ENCODE measurements at places on chromosomes 2 and 18.

DNA sequence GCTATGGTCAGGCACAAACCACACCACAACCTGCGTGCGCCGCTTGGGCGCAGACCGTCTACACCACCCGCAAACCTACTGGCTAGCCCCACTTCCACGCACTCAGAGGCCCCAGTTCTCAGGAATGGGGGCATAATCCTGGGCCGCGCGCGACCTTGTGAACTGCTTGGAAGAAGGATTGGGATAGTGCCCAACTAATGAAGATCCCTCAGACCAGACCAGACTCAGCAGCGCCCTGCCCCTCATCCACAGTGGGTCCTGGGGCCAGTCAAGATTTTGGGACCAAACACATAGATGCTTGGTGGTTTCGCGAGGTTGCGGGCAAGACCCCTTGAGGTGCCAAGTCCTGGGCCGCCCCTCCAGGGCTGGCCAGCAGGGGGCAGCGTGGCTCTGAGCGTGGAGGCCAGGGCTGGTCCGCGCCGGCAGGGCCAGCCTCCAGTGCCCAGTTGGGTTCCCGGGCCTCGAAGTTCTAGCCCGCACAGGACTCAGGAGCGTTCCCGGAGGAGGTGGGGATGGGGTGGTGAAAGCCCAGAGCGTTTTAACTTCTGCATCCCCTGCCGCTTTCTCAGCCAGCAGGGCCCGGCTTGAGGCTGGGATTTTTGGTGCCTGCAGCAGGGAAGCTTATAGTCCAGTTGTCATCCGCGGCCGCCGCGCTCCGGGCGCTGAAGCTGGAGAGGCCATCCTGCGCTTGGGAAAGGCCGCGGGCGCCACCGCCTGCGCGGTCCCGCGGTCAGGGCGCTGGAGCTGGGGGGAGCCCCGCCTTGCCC lies 8.3 kb downstream of the OSR1 start:
- DNase-seq, result no peak

DNA sequence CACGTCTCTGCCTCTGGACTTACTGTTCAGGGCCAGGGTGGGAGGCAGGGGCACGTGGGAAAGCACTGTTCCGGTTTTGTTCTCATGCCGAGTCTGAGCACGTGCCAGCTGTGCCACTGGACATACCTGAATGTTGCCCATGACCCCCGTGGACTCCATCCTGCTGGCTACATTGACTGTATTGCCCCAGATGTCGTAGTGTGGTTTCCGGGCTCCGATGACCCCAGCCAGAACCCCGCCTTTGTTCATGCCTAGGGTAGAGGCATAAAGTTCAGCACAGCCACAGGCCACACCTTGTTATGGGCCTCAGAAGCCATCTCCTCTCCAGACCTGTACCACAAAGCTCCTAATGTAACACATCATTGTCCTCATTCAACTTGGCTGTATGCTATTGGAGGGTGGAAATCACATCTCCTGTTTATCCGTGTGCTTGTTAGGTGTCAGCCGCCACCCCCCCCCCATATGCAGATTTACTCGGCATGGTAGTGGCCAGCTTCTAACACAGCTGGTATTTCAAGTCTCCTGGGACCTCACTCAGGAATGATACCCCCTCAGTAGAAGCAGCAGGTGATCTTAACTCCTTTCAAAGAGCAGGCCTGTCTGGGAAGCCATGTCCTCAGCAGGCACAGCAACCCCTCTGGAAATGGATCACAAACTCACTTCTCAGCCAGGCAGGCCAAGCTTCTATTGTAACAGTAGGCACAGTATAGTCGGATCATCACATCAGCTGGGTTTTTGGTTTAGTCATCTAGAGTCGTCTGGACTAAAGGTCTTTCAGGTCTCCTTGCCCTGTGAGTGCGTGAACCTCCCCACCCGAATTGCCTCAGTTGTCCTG lies 27.6 kb downstream of the CENPO start:
- DNase-seq, result no peak

GRCh38 chr18:8049147-8049546 lies 482.0 kb downstream of the PTPRM start:
- DNase-seq, result no peak

DNA sequence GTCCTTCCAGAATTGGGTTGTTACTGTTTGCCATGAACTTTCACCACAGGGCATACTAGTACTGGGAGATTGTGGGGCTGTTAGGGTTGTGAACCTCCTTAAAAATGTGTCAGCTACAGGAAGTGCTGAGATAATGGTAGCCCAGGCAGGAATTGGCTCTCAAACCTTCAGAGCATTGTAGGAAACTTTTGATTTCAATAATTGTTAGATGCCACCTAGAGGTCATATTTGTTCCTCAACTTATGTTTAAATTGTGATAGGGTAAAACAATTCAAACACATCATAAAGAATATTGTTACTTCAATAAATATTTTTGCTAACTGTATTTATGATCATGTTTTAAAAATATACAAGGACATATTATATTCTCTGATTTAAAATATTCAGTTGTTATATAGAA lies 594.6 kb downstream of the ADCYAP1 start:
- no peak for DNase-seq

DNA sequence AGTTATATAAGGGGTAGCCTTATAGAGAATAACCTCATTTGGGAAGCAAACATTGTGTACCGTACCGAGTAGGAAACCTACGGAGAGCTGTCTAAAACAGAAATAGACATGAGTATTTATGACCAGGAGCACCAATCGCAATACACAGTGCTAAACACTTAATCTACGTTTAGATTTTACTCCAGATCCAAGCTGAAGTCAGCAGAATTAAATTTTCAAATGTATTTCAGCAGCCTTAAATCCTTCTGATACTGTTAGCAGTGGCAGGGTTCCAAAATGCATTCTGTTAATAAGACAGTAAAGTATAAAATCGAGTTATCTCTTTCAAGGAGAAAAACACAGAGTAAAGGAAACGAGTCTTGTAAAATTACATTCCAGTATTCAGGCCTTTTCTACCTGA lies 118.1 kb upstream of the ZNF521 start:
- DNase-seq, result no peak

GRCh38 chr18:28153485-28154065 lies 23.4 kb downstream of the CDH2 start:
- DNase-seq, result no peak
